ENCODE measurements at places on chromosomes 7 and 10.
A peak's percentile ranks its signal among the peaks of the same experiment; 100 is the strongest.

DNA sequence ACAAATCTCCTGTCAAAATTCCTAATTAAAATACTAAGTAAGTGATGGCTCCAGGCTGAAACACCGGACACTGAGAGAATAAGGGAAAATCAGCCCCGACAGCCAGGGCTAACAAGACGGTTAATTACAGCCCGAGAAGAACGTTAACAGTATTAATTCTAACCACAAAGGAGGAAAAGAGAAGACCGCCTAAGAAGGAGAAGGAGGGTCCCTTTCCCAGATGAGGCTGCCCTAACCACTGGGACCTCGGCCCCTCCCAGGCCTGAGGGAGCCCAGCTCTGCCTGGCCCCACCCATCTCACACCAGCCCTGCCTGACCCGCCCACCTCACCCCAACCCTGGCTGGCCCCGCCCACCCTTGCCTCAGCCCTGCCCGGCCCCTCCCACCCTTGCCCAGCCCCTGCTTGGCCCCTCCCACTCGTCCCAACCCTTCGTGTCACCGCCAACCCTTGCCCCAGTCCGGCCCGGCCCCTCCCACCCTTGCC is 51.3 kb downstream of the PWWP2B start:
- peak; percentile 94 for DNase-seq

DNA sequence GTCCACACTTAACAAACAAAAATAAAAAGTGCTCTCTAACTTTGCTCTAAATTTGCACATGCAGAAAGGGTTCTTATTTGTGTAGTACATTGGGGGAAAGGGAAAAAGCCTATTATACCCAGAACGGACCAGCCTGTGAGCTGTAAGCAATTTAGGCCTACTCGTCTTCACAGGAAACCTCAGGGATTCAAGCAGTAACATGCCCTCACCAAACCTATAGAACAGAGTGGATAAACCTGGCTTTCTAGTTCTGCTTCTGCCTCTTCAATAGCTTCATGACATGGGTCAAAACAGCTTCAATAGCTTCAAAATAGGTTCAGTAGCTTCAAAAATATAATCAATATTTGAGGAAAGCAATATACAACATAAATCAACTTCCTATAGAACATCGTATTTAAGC is 163.7 kb downstream of the ARL4A start:
- no peak for DNase-seq

DNA sequence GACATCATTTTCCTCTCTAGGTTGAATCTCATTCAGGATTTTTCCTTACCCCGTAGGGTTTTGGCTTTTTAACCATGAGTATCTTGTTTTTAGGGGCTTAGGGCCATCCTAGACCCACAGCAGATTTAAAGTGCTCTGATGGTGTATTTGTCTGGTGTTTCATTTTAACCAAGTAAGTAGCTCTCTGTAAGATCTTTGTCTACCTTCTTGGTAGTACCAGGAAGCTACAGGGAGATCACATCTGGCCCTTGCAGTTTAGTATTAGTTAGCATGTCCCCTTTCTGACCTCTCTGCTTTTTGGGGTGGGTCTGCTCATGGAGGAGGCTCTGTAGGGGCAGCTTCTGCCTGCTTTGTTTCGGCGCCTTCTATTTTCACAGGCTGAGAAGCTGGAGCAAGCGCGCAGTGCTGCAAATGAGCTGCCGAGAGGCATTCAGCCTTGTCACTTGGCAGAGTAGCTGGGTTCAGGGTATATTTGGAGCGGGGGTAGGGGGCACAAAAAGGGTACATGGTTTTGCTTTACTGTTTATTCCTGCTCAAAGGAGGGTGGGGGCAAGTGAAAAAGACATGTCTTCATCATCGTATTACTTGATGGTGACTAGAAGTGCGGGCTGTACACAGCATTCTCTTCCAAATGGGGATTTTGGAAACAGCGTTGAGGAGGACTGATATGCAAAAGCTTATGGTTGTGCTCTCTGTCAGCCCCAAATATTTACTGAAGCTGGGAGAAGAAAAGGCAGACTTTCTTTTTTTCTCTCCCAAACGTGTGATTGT is 146.3 kb downstream of the CELF2 start:
- DNase-seq, result no peak

- no peak for DNase-seq
These were observed 91.5 kb downstream of the XPNPEP1 start for GRCh38 chr10:109831846-109832245.

GRCh38 chr7:158263110-158263963 is 324.3 kb downstream of the PTPRN2 start:
- DNase-seq, result peak; percentile 47
